ENCODE measurements at places on chromosomes 2 and 18.

GRCh38 chr18:27778441-27778840, 398.5 kb downstream of the CDH2 start:
- DNase-seq = no peak

- no peak for DNase-seq
These were observed 15.6 kb downstream of the SLC4A3 start for GRCh38 chr2:219643084-219643473.

GRCh38 chr2:234828382-234829073, 123.3 kb upstream of the SH3BP4 start:
- no peak for DNase-seq

- DNase-seq = peak; percentile 89
These were observed 99.0 kb upstream of the MCFD2 start for GRCh38 chr2:47014564-47015051.

DNA sequence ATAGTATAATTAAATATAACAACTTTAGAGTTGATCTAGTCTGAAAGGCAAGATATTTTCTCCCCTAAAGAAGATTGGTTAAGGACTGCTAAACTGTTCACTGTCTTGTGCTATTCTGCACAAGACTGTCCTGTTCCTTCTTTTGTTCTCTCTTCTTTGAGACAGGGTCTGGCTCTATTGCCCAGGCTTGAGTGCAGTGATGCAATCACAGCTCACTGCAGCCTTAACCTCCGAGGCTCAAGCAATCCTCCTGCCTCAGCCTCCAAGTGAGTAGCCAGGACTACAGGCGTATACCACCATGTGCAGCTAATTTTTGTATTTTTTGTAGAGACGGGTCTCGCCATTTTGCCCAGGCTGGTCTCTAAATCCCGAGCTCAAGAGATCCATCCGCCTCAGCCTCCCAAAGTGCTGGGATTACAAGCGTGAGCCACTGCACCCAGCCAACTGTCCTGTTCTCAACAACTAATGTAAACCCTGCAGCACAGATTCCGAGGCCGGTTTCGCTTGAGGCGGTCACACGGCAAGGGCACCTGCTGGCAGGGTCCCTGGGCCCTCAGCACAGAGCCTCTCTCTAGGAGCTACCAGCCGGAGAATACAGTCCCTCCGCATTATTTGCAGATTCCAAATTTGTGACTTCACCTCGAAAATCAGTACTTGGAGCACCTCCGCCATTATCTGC, 16.4 kb downstream of the PXDN start:
- no peak for DNase-seq

DNA sequence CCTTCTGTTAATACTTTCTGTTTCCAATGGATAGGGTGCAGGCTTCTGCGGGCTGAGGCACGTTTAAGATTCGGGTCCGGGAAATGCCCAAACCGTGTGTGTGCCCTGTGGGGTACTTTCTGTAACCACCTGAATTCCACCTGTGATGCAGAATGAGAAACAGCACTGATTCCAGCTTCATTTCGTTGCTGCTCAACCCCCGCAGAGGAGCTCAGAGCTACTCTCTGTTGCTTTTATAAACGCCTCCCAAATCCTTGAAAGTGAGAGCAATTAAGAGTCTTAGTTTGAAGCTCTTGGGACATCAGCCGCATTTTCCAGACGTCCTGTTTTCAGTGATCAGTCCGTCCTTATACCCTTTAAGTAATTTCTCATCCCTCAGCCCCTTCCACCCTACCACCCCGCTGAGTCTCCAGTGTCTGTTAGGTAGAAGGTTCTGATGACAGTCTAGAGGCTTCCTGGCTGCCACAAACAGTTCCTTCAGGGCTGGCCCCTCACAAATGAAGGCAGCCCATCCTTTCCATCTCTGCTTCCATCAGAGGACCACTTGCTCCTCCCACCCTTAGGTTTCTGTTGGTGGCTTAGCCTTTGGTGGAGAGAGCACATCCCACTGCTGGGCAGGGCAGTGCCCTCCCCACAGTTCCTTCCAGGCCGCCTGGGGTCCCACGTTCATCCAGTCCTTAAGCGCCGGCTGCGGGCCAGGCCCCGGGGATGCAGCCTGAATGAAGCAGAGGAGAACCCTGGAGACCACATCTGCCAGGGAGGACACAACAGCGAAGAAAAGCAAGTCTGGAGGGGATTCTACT, 230.1 kb downstream of the SEPTIN10 start:
- no peak for DNase-seq

DNA sequence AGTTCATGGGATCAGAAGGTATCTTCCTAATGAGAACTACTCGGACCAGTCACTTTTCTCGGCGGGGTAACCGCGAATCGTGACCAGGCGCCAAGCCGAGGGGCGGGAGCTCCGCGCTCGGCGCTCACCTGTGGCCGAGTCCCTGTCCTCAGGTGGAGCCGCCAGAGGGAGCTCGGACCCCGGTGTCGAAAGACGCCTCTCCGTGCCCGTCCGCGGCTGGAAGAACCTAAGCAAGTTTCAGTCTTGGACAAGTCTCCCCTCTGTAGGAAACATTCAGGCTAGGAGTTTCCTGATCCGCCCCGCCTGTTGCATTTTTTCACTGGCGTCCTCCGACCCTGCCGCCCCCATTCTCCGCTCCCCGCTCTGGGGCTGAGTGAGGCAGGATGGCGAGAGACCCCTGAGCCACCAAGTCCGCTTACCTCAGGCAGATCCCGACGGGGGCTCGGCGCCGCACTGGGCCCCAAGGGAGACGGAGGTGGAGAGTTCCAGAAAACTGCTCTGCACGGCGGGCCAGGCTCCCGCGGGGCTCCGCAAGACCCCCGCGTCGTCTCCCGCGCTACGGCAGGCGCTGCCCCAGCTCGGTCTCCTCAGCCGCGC, 480 bp downstream of the DSEL start:
- peak; percentile 77 for DNase-seq

DNA sequence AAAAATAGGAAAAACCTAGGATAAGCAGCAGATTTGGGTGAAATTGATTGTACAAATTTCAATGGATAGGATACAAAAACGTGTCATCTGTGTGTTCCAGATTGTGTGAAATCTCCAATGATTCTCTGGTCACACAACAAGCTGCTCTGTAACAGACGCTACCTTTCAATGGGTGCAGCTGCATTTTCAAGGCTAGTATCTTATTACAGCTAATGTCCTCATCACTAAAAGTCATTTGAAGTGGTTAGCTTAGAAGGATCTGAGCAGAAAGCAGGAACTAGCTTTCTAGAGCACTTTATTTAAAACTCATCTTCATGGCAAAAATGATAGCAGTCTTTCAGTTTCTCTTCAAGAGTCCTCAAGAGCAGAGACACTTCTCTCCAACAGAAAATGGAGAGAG, 364.6 kb downstream of the LRP1B start:
- no peak for DNase-seq

DNA sequence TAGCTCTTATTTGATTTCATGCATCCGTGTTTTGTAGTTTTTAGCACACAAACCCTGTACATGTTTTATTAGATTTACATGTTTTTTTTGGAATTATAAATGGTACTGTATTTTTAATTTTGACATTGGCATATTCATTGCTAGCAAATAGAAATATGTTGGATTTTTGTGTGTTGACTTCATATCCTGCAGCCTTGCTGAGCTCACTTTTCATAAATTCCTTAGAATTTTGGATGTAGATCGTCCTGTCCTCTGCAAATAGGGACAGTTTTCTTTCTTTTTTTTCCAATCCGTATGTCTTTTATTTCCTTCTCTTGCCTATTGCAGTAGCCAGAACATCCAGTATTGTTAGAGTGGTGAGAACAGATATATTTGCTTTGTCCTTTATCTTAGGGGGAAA, 46.7 kb upstream of the GPR17 start:
- DNase-seq = no peak

DNA sequence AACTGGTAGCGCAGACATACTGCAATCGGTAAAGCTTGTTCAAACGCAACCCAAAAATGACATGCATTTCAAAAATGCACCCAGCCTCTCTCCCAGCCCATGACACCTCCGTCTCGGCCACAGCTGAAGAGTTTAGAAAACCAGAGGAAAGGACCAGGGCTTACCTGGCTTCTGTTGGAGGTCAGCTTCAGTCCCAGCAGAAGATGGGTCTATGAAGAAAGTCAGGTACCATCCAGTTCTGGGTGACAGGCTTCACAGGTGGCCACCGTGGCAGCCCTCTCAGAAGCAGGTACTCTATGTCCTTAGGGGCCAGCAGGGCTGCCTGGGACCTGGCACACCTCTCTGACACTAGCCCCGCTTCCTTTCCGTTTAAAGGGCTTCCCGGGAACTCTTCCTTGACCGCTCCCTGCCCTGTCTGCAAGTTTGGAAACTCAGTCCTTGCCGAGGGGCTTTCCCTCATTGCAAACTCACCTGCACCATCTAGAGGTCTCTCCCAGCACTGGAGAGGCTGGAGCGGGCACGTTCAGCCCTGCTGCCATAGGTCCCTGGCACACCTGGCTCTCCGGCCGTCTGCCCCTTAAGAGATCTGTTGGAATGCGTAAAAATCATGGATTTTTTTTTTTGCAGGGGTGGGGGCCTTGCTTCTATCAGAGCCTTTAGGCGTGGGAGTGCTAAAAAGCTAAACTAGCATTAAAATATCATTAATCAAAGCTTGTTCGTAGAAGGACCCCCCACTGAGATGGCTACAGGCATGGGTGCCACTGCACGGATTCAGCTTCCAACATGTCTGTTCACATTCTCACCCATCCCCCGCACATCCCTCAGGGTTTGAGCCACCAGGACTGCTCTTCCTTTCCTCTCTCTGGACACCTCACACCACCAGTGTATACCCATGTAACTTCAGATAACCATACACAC, at the start of gene EDAR:
Gene EDAR, minus strand, starts transcription at position 425 of the 918 bp plus-strand sequence. CDS start 58,206 bp downstream, outside the sequence.
- DNase-seq = no peak

DNA sequence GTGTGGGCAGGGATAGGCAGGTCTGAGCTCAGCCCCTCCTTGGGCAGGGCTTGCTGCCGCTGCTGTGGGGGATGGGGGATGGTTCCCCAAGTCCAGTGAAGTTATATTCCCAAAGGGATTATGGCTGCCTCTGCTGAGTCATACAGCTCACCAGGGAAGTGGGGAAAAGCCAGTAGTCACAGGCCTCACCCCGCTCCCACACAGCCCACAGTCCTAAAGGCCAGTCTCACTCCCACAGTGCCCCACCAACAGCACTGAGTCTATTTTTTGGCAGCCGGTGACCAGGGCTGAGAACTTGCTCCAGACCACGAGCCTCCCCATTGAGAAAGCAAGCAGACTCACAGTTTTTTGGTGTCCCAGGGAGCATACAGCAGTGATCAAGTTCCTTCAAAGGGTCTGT, 173.3 kb downstream of the OSR1 start:
- DNase-seq = no peak

DNA sequence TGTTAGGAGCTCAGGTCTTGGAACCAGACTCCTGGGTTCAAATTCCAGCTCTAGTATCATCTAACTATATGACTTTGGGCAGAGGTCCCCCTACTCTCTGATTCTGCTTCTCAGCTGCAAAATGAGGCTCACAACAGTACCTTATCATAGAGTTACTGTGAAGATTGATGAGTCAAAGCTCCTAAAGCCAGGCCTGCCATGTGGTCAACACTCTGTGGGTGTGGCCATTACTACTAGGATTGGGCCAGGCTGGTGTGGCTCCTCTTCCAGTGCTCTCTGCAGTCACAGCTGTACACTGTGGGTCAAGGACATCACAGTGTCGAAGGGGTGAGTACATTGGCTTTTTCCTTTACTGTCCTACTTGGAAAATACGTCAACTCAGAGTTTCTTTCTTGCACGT, 22.6 kb downstream of the CAPN13 start:
- no peak for DNase-seq

DNA sequence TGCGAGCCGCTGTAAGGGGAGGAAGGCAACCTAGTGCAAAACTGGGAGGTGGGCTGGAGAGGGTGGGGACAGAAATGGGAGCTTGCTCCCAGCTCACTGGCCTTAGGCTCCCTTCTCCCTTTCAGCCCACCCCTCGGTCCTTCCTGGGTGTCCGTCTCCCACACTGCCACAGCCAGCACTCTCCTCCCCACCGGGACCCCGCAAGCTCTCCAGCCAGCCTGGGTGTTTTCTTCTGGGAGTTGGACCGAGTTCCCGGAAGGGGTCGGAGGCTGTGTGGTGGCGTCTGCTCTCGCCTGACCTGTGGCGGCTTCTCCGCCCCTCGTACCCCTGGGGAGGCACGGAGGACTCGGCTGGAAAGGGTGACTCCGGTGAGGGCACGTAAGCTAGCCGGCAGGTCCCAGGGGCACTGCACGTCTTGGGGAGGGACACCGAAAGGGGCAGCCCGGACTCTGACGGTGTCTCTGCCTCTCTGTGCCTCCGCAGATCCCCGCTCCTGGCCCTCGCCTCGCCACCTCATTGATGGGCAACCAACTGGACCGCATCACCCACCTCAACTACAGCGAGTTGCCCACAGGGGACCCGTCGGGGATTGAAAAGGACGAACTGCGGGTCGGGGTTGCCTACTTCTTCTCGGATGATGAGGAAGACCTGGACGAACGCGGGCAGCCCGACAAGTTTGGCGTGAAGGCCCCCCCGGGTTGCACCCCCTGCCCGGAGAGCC, 1.1 kb downstream of the LRATD1 start:
- no peak for DNase-seq

- DNase-seq = no peak
These were observed 175.4 kb downstream of the MAIP1 start for GRCh38 chr2:200130762-200131166.

- DNase-seq = no peak
These were observed 169.4 kb upstream of the SIX3 start for GRCh38 chr2:44772131-44772530.

DNA sequence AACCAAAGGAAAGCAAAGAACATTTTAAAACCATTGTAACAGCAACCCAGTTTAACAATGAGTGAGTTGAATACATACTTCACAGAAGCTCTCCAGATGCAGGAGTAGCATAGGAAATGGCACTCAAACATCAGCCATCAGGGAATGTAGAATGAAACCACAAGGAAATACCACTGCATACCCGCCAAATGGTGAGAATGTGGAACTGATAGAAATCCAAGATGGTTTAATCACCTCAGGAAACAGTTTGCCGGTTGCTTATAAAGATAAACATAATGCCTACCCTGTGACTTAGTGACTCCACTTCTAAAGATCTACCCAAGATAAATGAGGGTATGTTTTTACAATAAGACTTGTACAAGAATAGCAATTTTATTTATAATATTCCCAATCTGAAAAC, 132.0 kb downstream of the GALNT1 start:
- no peak for DNase-seq

DNA sequence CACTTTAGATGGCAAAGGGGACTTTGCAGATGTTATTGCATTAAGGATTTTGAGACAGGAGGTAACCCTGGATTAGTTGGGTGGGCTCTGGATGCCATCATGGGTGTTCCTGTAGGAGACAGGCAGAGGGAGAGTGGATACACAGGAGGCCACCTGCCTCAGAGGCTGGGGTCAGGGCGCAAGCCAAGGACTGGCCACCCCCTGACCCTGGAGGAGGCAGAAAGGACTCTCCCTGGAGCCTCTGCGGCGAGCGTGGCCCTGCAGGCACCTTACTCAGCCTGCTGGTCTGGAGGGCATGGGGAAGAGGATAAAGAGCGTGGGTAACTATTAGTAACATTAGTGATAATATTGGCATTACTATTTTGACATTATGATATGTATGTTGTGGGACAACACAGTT, 21.6 kb upstream of the OTOS start:
- DNase-seq = no peak

- no peak for DNase-seq
These were observed 36.3 kb downstream of the OSGEPL1 start for GRCh38 chr2:189726271-189726670.
